Upper lobe of right lung (tissue), 1 donor: ENCODE measurements at places on chromosomes 3 and 15. TPM values are rescaled to one million over a fixed set of nuclear protein-coding genes. Genes with fewer than 3 reads are reported as not detected.

The PLSCR5 gene
- not detected for total RNA-seq

DNA sequence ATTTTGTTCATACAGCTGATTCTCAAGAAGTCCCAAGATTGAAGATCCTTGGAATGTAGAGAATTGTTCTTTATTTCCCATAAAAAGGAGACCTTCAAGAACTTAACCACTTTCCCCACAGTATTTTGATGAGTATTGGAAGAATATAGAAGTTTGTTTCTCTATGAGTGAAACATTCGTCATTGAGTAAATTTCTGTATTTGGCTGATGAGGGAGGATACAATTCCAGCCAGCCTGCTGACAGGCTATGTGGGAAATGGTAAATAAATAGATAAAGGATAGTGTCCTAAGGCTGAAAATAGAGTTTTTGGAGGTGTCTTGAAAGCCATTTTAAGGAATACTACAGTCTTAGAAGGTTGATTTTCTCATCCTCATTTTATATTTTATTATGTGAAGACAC, 1076.1 kb downstream of the ROBO2 start:
- DNase-seq, result no peak

The PLA1A gene
- 37.6 TPM for total RNA-seq

- no peak for DNase-seq
These were observed 90.0 kb upstream of the ANKRD34C start for GRCh38 chr15:79192462-79193036.

The PLXNA1 gene
- total RNA-seq, result 53.5 TPM

- no peak for DNase-seq
These were observed 37.9 kb upstream of the MUC13 start for GRCh38 chr3:124972457-124972856.

DNA sequence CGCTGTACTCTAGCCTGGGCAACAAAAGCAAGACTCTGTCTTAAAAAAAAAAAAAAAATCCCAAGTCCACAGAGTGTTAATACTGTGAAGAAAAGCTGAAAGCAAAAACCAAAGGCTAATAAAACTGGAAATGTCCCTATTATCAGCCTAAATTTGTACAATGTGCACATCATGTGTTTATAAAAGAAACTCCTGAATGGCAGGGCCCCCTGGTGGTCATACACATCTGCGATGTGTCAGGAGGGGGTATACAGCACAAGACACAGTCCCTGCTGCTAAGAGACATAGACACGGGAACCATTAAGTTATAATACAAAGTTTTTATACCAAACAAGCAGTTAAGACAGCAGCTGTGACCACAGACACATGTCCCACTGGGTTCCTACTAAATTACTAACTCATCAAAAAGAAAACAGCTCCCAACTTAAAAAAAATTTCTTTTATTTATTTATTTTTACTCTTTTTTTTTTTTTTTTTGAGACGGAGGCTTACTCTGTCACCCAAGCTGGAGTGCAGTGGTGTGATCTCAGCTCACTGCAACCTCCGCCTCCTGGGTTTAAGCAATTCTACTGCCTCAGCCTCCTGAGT, 31.0 kb downstream of the IDH2 start:
- DNase-seq, result peak; percentile 83

The TAGLN3 gene
- not detected for total RNA-seq

GRCh38 chr3:15899388-15899787, 101.6 kb upstream of the ANKRD28 start:
- no peak for DNase-seq

DNA sequence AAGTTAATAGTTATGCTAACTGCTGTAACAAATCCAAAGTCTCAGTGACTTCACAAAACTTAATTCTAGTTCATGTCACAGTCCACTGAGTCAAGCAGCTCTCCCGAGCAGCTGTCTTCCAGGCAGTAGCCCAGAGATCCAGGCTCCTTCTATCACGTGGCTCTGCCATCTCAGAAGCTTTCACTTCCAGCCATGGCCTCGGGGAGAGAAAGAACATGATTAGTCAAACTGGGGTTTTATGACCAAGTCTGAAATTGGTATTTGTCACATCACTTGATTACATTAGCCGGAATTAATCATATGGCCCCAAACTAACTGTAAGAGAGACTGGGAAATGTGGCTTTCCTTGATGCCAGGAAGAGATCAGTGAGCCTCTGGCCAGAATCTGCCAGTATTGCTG, 70.2 kb upstream of the DGKG start:
- DNase-seq, result no peak

The SCAMP2 gene
- total RNA-seq, result 115 TPM

DNA sequence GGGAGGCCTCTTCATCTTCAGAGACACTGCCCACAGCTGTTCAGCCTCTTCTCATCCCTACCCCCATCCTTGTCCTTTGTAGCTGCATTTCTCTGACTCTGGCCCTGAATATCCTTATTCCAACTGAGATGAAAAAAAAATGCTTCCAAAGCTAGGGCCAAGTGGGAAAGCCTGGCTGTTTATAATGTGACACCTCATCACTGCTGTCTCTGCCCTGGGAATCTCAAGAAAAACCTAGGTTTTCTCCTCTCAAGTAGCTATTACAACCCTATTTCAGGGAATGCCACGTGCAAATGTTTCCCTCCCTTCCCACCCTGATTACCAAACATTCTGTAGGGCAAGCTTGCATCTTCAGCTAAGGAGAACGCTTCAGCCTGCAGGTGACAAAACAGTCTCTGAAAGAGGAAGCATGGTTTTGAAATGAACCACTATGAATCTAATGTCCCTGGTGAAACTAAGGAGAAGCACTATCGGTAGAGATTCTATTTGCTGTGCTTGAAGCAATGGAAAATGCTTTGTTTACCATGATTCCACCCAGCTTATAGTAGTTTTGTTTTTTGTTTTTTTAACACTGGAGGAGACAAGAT, 65.4 kb downstream of the USF3 start:
- DNase-seq, result no peak

The CDHR4 gene
- total RNA-seq, result not detected

DNA sequence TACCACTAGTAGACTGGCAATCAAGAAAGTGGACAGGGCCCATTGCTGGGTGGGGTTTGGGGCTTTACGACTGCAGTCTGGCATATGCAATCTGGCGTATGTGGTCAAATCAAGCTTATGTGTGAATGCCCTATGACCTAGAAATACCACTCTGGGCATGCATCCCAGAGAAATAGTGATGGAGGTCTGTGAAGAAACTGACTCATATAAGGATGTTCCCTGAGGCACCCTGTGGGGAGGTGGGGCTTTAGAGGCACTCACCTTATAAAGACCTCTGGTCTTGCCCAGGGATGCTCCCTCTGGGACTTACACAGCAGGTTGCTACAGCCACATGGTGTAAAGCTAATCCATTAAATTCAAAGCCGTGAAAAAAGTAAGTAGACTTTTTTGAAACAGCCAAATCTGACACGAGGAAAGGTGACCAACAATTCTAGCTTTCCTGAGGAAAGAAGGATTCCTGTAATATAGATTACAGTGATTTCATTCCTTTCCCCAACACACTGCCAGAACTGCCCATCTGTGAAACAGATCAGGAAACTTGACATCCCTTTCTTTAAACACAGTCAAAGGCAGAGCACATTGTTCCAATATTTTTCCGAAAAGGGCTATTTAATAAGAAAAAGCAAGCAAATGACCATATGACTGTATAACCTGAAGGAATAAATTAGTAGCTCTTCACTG, 13.6 kb downstream of the RARRES1 start:
- DNase-seq, result no peak

DNA sequence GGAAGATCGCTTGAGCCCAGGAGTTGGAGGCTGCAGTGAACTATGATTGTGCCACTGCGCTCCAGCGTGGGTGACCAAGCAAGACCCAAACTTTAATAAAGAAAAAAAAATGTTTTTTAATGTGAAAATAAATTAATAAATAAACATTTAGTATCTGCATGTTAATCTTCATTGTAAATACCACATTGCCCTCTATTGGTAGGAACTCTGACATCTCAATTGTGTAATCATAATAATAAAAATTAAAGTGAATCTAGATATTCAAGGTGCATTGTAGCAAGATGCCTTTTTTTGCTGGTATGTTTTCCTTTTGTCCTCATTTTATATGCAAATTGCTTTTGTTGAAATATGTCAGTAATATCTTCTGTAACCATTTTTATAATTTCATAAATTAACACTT, 95.0 kb upstream of the LIMD1 start:
- no peak for DNase-seq

- DNase-seq, result no peak
These were observed 55.8 kb downstream of the DAPK2 start for GRCh38 chr15:63990454-63990853.

- no peak for DNase-seq
These were observed 7.0 kb downstream of the USP8 start for GRCh38 chr15:50431204-50431603.

DNA sequence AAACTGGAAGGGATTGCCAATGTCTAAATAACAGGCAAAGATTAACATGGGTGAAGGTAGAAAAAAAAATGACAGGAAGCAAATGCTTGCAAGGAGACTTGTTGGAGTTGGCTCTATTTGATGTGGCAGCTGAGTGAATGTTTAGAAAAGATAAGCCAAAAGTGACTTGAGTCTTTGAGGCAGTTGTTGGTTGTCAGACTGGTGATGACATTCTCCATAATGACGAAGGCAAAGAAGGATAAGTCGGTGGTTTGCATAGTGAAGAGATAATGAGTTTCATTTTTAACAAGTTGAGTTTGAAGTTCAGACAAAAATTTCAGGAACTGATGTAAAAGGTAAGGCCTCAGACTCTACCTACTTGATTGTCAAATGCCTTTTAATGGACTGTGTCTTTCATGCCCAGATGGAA, 704.1 kb upstream of the SGO1 start:
- DNase-seq, result no peak

The GLDN gene
- 21.8 TPM for total RNA-seq

DNA sequence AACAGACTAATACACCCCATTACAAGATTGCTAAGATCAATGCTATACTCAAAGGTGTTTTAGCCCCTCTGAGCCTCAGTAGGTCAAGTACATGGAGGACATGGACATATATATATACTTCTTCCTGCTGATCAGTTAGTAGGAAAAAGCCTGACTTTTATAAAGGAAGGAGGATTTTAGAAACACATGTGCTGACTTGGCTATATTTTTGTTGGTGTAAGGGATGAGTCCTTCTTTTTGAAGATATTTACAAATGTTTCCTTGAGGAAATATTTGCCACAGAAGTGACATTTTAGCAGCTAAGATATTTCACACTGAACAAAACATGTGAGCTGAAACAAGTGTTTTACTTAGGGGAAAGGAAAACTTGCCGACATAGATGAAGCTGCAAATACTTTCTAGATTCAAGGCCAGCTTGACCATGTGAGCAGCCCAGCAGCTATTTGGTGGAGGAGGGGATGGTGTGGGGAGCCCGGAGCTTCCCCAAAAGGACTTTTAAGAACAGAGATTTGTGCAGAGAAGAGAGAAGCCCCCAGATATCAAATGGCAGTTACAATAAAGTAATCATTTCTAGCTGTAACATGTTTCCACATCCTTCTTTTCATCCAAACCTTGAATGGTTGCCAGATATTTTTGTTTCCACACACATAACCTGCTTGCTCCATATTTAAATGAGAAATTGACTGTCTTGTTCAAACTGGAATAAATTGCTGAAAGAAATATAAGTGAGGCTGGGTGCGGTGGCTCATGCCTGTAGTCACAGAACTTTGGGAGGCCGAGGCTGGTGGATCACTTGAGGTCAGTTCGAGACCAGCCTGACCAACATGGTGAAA, 111.7 kb upstream of the NR2F2 start:
- no peak for DNase-seq

The AMOTL2 gene
- total RNA-seq, result 119 TPM

DNA sequence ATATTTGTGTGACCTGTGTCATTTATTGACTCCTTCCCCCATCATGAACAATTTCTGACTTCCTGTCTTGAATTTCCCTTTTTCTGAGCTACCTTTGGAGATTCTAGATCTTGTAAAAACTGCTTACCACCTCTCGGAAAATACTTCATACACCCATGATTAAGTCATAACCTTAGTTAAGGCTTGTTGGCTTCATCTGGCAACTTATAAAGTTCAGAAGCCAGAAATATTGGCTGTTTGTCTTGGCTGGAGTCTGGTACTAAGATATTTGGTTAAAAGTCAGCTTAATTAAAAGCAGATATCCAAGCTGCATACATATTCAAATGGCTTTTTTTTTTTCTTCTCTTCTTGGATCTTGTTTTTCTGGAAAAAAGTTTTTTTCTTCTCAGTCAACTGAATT, 37.3 kb upstream of the B3GALNT1 start:
- DNase-seq, result no peak

GRCh38 chr3:191105418-191105817, 93.6 kb upstream of the OSTN start:
- no peak for DNase-seq

DNA sequence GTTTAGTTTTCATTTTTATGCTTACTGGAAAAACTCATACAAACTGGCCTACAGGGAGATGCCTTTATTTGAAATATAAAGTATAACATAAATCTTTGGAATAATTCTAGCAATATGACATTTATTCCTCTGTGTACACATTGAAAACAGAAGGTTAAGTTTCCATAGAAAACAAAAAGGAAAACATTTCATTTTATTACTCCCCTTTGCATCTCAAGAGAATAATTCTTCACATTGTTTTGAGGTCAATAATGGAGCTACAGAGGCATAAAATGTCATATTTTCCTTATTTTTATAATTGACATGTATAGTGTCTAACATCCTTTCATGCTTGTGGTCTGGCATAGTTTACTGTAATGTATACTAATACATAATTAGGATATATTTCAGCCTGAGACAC, 187.6 kb upstream of the AGTR1 start:
- DNase-seq, result no peak

The TMOD2 gene
- 16.1 TPM for total RNA-seq

GRCh38 chr15:92091155-92091734, 237.7 kb downstream of the SLCO3A1 start:
- DNase-seq, result peak; percentile 77

- DNase-seq, result no peak
These were observed 19.9 kb downstream of the MYO9A start for GRCh38 chr15:72098040-72098439.

DNA sequence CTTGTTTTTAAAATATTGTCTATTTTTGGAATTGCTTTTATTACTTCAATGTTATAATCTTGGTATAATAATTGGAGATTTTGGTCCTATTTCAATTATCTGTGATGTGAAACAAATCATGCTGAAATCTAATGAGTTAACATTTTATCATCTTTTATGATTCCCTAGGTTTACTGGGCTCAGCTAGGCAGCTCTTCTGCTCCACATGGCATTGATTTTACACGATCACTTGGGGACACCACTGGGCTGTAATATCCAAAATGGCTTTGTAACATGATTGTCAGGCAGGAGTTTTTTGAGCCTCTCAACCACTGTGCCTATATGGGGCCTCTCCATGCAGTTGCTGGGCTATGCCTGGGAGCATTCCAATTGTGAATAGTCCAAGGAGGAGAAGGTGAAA, 163.3 kb downstream of the PYDC2 start:
- DNase-seq, result no peak
